ENCODE measurements at places on chromosomes 5 and 9. TPM values are rescaled to one million over a fixed set of nuclear protein-coding genes. Genes with fewer than 3 reads are reported as not detected.

The BNC2 gene
- 45.2 TPM for total RNA-seq

The FBLL1 gene
- 0.18 TPM for total RNA-seq

The LRRC26 gene
- not detected for total RNA-seq

The SLC46A2 gene
- total RNA-seq: not detected

The EGFLAM gene
- 1.1 TPM for total RNA-seq

The SAPCD2 gene
- 3.4 TPM for total RNA-seq

The CHSY3 gene
- 1.4 TPM for total RNA-seq

The C5orf52 gene
- not detected for total RNA-seq

The RLN1 gene
- not detected for total RNA-seq

The KCNN2 gene
- total RNA-seq: 2.2 TPM

The ADGRV1 gene
- total RNA-seq: under 0.01 TPM

DNA sequence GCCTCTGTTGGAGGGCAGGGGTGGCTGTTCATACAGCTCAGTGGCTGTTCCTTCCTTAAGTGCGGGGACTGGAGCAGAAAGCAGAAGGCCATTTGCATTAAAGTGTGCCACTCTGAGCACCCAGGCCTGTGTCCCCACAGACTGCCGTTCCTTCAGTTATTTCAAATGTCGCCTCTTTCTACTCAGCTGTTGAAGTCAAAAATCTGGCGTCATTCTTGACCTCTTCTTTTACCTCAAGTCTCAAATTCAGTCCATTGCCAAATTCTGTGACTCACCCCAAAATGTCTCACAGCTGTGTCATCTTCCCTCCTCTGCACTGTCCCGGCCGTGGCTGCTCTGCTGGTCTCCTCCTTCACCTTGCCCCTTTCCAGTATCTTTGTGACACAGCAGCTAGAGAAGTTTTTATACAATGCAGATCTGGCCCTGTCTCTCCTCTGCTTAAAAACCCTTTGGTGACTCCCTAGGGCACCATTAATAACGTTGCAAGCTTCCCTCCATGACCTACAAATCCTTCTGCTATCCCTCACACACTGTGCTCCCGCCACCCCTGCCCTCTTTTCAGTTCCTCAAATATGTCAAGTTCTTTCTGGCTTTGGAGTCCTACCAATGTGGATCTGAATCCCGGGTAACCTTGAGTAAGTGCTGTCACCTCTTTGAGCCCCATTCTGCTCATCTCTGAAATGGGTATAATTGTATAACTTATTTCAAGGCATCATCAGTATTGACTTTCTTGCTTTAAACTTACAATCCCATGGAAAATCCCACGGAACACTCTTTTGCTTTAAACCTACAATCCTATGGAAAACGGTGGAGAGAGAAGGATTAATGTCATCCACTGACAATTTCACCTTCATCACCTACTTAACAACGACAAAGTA, 98.3 kb upstream of the BOD1 start:
- H3K27ac ChIP-seq: peak overlapping the region; percentile 31
- H3K27me3 ChIP-seq: no peaks in the 10 kb centered on the region
- peaks cover 11% of the 10 kb centered on the region for H3K4me1 ChIP-seq
- H3K4me3 ChIP-seq: no peak overlapping the region
- H3K36me3 ChIP-seq: no peaks in the 10 kb centered on the region

- H3K36me3 ChIP-seq: peaks cover 3% of the 10 kb centered on the region
- H3K4me3 ChIP-seq: no peak overlapping the region
- H3K4me1 ChIP-seq: peaks cover 10% of the 10 kb centered on the region
- DNase-seq: no peak
- H3K27me3 ChIP-seq: no peaks in the 10 kb centered on the region
Observed at GRCh38 chr9:132012704-132013357, 66.8 kb downstream of the MED27 start.

DNA sequence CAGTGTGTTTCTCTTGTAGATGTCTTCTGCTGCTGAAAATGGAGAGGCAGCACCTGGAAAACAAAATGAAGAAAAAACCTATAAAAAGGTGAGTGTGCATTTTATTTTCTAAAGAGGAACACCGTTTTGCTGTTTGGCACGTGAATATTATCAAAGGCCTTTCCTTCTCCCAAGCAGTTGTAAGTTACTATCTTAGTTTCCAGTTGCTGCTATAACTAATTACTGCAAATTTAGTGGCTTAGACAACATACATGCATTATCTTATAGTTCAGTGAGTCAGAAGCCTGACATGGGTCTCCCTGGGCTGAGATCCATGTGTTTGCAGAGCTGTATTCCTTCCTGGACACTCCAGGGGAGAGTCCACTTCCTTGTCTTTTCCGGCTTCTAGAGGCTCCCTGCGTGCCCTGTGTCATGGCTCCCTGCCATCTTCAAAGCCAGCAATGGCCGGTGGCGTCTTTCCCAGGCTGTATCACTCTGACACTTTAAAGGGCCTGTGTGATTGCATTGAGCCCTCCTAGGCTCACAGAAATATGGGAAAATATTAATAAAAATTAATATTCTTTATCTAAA, 117.6 kb downstream of the PIP5K1B start:
- H3K27me3 ChIP-seq: no peaks in the 10 kb centered on the region
- no peak overlapping the region for H3K27ac ChIP-seq
- H3K4me1 ChIP-seq: no peaks in the 10 kb centered on the region
- H3K36me3 ChIP-seq: no peaks in the 10 kb centered on the region

- H3K36me3 ChIP-seq: no peaks in the 10 kb centered on the region
- H3K4me1 ChIP-seq: 0 out of 2 replicates have a peak, but pooled peaks cover 2% of the 10 kb centered on the region
- H3K27ac ChIP-seq: no peak overlapping the region
- DNase-seq: no peak
Observed at GRCh38 chr5:89397096-89397495, 514.1 kb upstream of the MEF2C start.

DNA sequence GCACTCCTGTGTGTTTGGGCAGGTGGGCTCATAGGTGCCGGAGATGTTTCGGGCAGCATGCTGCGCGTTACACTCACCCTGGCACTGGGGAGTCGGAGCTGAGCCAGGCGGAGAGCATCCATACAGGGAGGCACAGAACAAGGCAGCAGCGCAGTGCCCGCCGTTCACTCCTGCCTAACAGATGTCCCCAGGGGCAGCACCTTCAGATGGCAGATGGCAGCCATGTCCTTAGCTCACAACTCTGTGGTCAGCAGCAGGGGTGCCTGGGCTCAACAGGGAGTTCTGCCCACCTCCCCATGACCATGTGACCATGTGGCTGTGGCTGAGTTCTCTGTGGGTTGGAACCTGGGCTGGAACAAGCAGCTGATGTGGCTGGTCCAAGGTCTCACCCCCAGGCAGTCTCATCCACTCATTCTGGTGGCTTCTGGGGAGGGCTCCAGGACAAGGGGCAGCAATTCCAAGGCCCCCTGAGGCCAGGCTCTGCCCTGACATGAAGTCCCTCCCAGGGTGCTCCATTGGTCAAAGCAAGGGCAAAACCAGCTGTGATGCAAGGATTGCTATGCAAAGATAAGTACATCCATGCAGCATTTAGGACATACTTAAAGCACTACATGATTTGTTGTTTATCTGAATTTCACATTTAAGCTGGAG, 64.2 kb downstream of the MRPL36 start:
- no peaks in the 10 kb centered on the region for H3K27me3 ChIP-seq
- no peak overlapping the region for H3K27ac ChIP-seq
- no peak overlapping the region for H3K4me3 ChIP-seq
- DNase-seq: no peak
- no peaks in the 10 kb centered on the region for H3K4me1 ChIP-seq

DNA sequence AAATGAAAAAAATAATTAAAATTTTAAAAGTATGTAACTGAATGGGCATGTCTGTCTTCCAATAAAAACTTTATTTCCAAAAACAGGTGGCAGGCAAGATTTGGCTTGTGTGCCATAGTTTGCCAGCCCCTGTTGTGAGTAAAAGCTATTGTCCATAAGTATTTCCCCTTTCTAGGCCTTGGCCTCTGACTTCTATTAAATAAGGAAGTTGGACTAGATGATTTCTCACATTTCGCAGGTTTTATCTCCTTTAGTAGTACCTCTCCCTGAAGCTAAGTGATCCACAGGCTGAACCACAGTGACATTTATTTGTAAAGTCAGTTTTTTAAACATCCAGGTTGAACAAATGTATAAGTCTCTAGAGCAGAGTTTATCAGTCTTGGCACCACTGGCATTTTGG, 41.3 kb downstream of the RECK start:
- H3K27ac ChIP-seq: no peak overlapping the region
- H3K4me1 ChIP-seq: peaks cover 12% of the 10 kb centered on the region
- DNase-seq: no peak
- H3K27me3 ChIP-seq: no peaks in the 10 kb centered on the region
- peaks cover 18% of the 10 kb centered on the region for H3K36me3 ChIP-seq

GRCh38 chr5:172556971-172557461, 84.0 kb upstream of the NEURL1B start:
- no peaks in the 10 kb centered on the region for H3K36me3 ChIP-seq
- H3K27me3 ChIP-seq: peaks cover 46% of the 10 kb centered on the region
- no peak for DNase-seq
- H3K4me1 ChIP-seq: peaks cover 10% of the 10 kb centered on the region
- no peak overlapping the region for H3K27ac ChIP-seq

GRCh38 chr9:133563291-133563796, 28.8 kb downstream of the ADAMTSL2 start:
- H3K4me3 ChIP-seq: no peak overlapping the region
- H3K27ac ChIP-seq: no peak overlapping the region
- peaks cover 17% of the 10 kb centered on the region for H3K27me3 ChIP-seq
- peaks cover 10% of the 10 kb centered on the region for H3K4me1 ChIP-seq

DNA sequence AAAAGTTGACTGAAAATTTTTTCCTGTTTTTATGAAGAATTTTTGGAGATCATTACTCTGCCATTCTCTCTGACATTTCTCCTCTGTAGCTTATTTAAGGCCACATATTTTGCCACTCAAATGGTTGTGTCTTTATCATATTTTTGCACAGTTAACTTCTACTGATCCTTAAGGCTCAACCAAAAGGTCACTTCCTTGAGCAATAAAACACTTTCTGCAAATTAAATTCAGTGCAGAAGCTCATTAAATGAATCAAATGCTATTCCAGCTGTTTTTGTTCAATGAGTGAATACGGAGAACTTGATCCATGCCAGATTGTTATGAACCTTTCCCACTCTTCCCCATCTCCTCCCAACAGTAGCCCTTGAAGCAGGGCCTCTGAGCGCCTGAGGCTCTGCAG, 93.8 kb upstream of the EPB41L4A start:
- no peaks in the 10 kb centered on the region for H3K4me1 ChIP-seq
- no peak for DNase-seq
- H3K27me3 ChIP-seq: no peaks in the 10 kb centered on the region
- H3K36me3 ChIP-seq: no peaks in the 10 kb centered on the region
- H3K4me3 ChIP-seq: no peak overlapping the region

GRCh38 chr5:62395210-62395950, 8.3 kb downstream of the DIMT1 start:
- no peak overlapping the region for H3K4me3 ChIP-seq
- H3K27ac ChIP-seq: peak overlapping the region; percentile 67
- H3K4me1 ChIP-seq: peaks cover 3% of the 10 kb centered on the region
- peaks cover 12% of the 10 kb centered on the region for H3K36me3 ChIP-seq

DNA sequence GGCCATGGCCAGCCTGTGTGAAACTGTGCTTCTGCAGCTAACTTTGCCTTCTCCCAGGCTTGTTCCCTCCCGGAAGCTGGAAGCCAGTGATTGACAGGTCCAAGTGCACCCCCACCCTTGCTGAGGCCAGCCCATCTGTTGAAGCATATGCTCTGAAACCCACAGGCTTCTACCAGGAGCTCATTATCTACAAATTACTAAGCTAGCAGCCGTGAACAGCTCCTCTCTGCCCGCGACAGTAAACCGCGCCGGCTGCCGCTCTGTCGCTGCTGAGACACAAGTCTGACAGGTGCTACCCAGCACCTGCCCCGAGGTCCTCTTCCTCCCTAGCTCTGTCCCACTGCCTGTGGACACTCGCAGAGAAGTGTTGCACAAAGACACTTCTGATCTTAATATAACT, 490.9 kb downstream of the GADD45G start:
- DNase-seq: no peak
- no peak overlapping the region for H3K27ac ChIP-seq
- H3K36me3 ChIP-seq: no peaks in the 10 kb centered on the region
- H3K27me3 ChIP-seq: peaks cover 6% of the 10 kb centered on the region

- no peaks in the 10 kb centered on the region for H3K36me3 ChIP-seq
- no peaks in the 10 kb centered on the region for H3K27me3 ChIP-seq
- DNase-seq: peak; percentile 77
- H3K4me1 ChIP-seq: peaks cover 2% of the 10 kb centered on the region
Observed at GRCh38 chr9:115524453-115525059, 406.6 kb upstream of the TNC start.

- H3K4me3 ChIP-seq: no peak overlapping the region
- DNase-seq: peak; percentile 62
- peak overlapping the region; percentile 19 for H3K27ac ChIP-seq
- peaks cover 62% of the 10 kb centered on the region for H3K36me3 ChIP-seq
- H3K27me3 ChIP-seq: no peaks in the 10 kb centered on the region
- peaks cover 14% of the 10 kb centered on the region for H3K4me1 ChIP-seq
Observed at GRCh38 chr5:429453-430188, 13.4 kb upstream of the EXOC3 start.
